ENCODE measurements at places on chromosomes 12 and 14.

GRCh38 chr14:26522967-26523366 is 74.9 kb downstream of the NOVA1 start:
- DNase-seq, result no peak

DNA sequence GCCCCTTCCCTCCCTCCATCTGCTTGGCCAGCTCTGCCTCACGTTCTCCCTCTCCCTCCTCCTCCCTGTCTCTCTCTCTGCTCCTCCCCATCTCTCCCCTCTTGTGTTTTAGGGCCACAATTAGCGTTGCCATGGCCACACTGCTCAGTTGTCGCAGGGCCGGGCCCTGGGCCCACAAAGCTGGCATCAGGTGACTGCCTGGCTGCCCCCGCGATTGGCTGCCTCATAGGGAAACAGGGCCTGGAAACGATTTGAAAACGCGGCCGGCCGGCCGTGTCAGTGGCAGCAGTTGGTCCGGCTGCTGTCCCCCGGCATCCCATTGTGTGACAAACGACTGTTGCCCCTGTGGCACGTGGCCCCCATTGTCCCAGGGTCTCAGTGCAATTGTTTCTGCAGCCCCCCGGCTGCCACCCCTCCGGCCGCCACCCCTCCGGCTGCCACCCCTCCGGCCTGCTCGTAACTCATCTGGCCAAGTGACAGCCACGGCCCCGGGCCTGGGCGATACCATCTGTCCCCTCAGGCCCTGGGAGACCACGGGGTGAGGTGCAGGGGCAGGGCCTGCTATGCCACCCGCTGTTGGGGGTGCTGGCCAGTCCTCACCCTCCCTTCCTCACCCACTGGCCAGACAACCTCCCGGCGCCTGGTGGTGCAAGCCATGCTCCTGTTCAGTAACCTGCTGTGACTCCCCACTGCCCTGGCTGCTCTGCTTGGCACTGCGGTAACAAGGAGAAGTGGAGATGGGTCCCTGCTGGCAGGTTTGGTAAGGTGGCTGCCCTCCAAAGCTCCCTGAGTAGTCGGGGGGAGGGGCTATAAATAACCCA is 17.4 kb downstream of the FOXN4 start:
- peak; percentile 48 for DNase-seq

DNA sequence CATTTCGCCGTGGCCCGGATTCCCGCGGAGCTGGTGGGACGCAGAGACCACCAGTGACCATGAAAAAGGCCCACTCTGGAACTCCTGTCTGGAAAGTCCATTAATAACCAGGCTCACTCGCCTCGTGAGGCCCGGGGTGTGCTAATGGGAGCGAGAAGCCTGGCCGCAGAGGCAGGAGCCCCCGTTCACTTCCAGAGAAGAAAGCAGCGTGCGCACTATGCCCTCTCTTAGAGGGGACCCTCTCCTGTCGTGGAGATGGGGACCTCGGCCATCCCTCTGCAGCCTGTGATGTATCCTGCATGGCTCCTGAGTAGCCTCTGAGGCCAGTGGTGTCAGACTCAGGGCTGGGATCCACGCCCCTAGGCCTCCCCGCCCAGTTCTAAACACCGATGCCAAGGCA is 134.1 kb upstream of the VRK1 start:
- no peak for DNase-seq

DNA sequence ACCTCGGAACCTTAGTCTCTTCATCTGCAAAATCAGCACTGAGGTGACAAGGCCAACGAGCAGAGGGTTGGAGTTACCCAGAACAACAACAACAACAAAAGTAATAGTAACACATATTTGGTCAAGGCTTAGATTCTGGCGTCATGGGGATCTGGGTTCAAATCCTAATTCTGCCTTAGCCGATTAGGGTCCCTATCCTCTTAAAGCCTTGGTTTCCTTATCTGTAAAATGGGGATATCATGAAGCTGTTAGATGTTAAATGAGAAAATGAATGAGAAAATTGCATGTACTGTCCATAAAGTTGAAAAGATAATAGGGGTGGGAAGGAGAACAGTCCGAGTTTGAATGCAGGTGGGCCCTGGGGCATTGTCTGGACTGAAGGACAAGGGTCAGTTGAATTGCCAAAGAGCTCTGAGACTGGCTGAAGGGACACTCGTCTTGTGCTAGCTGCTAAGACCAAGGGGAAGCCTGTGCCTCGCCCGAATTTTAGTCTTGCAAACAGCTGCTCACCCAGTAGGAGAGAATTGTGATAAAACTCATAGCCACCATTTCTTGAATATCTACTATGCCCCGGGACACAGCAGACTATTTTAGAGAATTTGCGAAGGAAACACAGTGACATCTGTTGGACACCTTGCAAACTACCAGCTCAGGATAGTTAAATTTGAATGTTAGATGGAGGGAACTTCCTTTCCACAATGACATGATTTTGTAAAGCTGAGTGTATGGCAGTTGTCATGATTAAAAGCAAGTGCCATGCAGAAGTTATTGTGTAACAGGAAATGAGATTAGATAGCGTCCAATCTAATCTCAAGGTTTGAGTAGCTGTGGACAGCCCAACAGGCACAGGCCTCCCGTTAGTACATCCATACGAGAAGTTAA is 6.8 kb upstream of the HNF1A start:
- DNase-seq, result peak; percentile 93

DNA sequence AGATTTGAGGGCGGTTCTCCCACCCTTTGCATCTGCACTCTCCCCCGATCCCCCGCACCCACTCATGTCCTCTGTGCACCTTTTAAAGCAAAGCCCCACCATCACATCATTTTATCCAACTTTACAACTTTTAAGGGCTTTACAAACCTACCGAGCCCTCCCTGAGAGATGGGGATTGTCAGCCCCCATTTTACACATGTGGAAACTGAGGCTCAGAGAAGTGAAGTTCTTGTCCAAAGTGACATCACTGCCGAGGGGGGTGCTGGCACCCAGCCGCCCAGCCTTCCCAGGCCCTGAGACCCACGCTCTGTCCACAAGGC is 334.2 kb downstream of the MED13L start:
- no peak for DNase-seq

- DNase-seq, result no peak
Observed at GRCh38 chr14:72788972-72789728, 104.8 kb downstream of the DPF3 start.

DNA sequence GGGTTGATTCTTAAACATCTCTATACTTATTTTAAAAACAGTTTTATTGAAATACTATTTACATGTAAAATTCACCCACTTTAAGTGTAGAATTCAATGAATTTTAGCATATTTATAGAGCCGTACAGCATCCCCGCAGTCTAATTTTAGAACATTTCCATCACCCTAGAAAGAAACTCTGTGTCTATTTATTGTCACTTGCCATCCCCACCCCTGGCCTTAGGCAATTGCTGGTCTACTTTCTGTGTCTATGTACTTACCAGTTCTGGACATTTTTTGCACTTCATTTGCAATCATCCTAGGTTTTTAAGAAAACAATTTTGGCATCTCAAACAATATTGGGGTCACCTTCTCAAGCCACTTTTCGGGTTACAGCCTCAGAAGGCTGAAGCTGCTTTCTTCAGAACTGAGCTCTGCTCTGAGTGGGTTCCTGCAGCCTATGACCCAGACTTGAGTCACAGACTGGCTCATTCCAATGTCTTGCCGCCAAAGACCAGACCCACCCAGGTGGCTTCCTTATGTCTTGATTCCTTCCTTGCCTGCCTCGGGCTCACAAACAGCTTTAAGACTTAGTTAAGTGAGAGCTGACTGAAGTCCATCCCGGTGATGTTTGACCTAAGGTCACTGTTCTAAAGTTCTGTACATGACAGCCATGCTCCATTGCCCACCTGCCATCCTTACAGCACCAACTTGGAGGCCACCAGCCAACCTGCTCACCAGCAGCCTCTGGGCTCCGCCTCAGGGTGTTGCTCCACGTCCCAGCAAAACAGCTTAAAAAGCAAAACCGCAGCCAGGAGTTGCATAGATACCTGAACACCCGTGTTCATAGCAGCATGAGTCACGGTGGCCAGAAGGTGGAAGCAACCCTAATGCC is 131.5 kb downstream of the CHST11 start:
- DNase-seq, result no peak

DNA sequence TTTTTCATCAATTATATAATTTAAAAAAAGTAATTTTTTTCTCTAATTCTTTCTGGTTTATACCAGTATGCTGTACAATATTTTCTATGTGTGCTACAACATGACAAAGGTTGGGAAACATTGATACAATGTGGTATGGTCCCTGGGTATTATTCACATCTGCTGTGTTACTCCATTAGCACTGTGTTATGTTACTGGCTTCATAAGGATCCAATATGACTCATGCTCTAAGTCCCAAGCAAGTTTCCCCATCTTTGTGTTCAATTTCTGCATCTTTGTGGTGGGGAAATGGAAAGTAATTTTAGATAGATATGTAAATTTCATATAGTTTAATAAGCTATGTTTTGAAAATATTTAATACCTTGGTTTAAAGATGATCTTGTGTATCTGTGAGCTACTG is 35.8 kb downstream of the FBXO33 start:
- DNase-seq, result no peak

GRCh38 chr12:25855716-25856115 is 102.8 kb upstream of the RASSF8 start:
- no peak for DNase-seq

DNA sequence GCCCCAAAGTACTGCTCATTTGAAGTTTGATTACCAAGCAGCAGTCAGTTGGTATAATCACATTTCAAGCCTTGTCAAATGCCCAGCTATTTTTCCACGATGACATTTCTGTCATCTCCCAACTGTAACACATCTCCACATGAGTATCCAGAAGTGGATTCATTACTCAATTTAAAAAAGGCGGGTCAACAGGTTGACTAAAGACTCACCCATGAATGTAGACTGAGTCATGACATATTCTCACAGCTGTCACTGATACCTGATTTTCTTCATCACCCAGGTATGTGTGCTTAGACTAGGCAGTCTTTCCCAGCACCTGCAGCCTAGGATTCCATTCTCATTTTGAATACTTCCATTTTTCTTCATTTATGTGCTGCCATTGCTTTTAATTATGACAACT is 75.1 kb upstream of the DBX2 start:
- DNase-seq, result no peak

Data from hematopoietic multipotent progenitor cell treated with erythropoietin and hydrocortisone succinate and interleukin-3 and kit ligand, for 4 days (in vitro differentiated cells).